ENCODE measurements at places on chromosomes 7 and 10.

GRCh38 chr10:88232983-88233543 lies 350.1 kb downstream of the RNLS start:
- no peak for DNase-seq

DNA sequence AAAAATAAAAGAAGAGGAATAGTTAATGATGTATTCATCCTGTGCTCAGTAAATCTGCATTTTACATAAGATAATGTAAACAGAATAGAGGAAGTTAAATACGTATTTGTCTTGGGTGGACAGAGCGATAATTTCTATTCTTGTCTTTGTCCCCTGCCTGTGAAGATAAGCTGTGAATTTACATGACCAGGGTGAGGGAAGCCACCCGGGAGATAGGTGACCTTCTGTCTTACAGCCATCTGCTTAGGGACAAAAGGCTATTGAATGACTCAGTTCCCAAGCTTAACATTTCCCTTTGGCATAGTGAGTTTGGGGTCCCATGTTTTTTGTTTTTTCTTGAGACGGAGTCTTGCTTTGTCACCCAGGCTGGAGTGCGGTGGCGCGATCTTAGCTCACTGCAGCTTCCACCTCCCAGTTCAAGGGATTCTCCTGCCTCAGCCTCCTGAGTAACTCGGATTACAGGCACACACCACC lies 88.7 kb upstream of the KCTD7 start:
- DNase-seq, result no peak

GRCh38 chr10:126080879-126081411 lies 184.6 kb downstream of the FANK1 start:
- DNase-seq, result peak; percentile 75

GRCh38 chr7:30470163-30470770 lies 8.3 kb downstream of the NOD1 start:
- peak; percentile 54 for DNase-seq

DNA sequence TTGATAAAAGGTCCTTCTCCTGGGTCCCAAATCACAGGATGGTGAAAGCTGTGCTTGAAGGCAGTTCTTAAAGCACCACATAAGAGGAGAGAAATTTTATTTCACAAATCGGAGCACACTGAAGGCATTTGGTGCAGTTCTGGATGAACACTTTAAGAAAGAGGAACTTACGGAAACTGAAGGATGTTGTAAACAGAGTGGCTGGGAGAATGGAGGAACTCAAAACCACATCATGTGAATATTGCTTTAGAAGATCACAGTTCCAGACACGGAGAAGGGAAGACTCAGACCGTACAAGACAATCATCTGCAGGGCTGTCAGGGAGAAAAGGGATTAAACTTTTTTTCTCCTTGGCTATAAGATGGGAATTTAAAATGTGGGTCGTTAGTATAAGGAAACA lies 9.0 kb upstream of the GPR141 start:
- DNase-seq, result no peak

- DNase-seq, result no peak
Observed at GRCh38 chr10:86317949-86318725, 48.5 kb downstream of the GRID1 start.

DNA sequence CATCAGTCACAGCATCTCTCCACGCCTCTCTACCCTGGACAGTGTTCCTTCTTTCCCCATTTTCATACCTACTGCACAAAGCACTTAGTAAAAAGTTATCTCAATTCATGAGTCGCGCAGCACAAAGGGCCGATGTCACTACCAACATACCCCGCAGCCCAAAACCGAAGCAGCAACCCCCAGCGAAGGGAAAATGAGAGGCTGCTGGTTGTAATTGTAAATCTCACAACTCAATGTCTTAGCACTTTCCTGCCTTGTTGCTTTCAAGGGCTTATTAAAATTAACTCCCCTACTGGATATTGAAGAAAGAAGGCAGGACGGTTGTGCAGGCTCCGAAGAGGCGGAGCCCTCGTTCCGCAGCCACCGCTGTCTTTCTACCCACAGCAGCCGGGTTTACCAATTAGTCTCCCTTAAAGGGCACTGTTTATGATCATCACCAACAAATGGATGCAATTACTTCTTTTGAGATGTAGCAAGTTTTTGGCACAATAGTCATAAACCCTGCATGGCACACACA lies 6.5 kb downstream of the DIP2C start:
- DNase-seq, result no peak

DNA sequence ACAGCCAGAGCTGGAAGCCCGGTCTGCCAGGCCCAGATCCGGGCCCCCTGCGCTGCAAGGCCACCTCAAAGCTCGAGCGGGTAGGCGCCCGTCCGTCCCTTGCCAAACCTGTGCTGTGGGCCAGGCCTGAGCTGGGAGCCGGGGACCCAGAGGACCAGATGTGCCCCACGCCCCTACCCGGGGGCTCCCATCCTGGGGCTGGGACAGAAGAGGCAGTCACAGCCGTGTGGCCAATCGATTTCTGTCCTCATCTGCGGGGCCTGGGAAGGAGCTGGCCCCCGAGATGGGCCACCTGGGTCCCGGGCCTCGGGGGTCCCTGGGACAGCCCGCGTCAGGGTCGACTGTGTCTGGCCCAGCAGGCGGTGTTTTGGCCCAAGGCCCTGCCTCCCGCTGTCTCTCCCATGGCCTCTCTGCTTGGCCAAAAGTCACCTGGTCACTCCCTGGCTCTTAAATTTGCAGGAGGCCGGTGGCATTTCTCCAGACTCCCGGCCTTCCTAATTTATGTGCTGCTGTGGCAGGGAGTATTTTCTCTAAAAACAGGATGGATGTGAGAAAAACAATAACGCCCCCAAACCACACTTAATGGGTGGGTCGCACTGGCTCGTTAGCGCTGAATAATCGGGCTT lies 63.8 kb downstream of the UNCX start:
- DNase-seq, result no peak

DNA sequence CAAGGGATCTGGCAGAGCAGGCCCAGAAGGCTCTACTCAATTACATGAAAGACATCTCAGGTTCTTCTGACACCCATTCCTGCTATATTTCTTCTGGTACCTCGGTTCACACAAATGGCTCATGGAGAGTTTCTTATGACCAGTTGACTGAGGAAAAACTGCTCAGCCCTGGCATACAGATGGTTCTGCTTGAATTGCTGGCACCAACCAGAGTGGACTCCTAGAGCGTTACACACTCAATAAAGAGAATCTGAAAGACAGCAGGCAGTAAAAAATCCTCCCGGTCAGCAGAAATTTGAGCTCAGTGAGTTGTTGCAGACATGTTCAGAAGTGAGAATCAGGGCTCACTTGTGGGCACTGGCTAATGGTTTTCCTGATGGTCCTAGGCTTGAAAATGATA lies 434.4 kb downstream of the TCERG1L start:
- DNase-seq, result no peak

GRCh38 chr7:140326116-140326928 lies 72.0 kb downstream of the SLC37A3 start:
- peak; percentile 75 for DNase-seq

DNA sequence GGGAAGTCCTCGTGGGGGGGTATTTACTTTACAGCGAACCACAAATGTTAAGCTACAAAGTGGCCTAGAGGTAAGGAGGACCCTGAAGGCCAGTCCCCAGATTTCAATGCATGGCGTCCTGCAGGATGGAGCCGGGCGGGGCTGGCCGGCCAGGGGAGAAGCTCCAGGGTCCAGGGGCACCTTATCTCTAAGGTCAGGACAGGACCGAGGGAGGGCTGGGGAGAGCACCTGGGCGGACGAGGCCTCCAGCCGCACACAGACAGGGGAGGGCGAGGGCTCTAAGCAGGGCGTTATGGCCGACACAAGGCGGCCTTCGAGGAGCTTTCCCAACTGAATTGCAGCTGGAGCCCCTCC lies 96.4 kb upstream of the DIP2C start:
- DNase-seq, result no peak

DNA sequence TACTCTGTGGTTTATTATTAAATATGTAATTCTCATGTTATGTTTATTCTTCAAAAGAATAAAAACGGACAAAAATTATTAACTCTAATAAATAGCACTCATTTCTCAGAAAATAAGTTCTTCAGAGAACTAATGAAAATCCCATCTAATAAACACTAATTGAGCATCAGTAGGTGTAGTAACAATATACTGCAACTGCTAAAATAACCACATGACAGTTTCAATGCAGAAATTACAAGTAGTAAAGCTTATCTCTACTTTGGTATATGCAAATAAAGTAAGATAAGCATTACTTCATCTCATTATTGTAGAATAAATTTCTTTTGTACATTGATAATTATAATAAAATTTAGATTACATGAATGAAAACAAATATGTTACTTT lies 56.4 kb upstream of the DKK1 start:
- DNase-seq, result no peak

GRCh38 chr7:117731455-117731854 lies 141.8 kb downstream of the CTTNBP2 start:
- DNase-seq, result no peak

- no peak for DNase-seq
Observed at GRCh38 chr7:30202671-30203070, 67.9 kb downstream of the MTURN start.

- DNase-seq, result no peak
Observed at GRCh38 chr7:150415161-150416153, 35.0 kb upstream of the GIMAP8 start.

- peak; percentile 46 for DNase-seq
Observed at GRCh38 chr7:98165827-98166667, 45.2 kb upstream of the BHLHA15 start.

GRCh38 chr7:104643587-104644217 lies 315.3 kb downstream of the LHFPL3 start:
- peak; percentile 34 for DNase-seq

- peak; percentile 18 for DNase-seq
Observed at GRCh38 chr10:87503886-87504285, 807 bp upstream of the MINPP1 start.

DNA sequence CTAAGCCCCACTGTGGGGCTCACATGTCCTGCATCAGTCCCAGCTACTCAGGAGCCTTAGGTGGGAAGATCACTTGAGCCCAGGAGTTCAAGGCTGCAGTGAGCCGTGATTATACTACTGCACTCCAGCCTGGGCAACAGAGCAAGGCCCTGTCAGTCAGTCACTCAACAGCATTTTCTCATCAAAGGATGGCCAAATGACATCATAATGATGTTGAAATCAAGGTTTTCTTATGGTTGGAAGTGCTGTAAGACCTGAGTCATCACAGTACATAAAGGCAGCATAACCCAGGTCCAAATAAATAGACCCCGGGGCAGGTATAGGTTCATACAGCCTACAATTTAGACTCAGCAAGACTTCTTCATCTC lies 341.1 kb downstream of the PARD3 start:
- DNase-seq, result peak; percentile 75

DNA sequence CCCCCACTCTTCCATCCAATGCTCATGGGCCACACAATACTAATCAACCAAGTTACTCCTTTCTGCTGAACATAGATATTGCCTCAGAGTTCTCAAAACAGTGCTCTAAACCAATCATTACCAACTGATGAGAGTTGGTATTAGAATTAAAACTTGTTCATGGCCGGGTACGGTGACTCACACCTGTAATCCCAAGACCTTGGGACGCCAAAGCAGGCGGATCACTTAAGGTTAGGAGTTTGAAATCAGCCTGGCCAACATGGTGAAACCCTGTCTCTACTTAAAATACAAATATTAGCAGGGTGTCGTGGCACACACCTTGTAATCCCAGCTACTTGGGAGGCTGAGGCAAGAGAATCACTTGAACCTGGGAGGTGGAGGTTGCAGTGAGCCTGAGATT lies 8.2 kb downstream of the TM9SF3 start:
- no peak for DNase-seq

- no peak for DNase-seq
Observed at GRCh38 chr7:32103361-32103760, 33.2 kb upstream of the PDE1C start.

- DNase-seq, result no peak
Observed at GRCh38 chr10:59384761-59385160, 22.4 kb upstream of the FAM13C start.

DNA sequence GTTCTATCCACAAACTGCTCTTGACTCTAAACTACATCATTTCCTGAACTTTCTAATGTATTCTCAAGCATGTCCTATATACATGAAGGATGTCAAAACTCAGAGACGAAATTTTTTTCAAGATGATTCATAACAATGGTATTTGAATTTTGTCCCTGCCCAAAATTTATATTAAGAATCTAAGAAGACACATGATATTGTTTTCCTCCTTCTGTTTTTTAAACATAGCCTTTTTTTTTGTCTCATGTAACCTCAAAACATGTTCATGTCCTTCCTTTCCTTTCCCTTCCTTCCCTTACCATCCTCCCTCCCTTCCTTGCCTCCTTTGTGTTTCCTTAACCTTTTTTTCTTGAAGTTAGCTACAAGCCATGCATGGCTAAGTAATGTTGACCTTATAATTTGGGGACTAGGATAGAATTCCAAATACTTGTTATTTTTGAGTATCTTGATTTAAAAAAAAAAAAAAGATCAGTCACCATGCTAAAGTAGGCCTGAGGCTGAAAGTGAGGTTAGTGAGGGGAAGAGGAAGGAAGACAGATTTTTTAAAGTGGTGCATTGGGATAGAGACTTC lies 163.0 kb downstream of the SUGCT start:
- DNase-seq, result peak; percentile 77

DNA sequence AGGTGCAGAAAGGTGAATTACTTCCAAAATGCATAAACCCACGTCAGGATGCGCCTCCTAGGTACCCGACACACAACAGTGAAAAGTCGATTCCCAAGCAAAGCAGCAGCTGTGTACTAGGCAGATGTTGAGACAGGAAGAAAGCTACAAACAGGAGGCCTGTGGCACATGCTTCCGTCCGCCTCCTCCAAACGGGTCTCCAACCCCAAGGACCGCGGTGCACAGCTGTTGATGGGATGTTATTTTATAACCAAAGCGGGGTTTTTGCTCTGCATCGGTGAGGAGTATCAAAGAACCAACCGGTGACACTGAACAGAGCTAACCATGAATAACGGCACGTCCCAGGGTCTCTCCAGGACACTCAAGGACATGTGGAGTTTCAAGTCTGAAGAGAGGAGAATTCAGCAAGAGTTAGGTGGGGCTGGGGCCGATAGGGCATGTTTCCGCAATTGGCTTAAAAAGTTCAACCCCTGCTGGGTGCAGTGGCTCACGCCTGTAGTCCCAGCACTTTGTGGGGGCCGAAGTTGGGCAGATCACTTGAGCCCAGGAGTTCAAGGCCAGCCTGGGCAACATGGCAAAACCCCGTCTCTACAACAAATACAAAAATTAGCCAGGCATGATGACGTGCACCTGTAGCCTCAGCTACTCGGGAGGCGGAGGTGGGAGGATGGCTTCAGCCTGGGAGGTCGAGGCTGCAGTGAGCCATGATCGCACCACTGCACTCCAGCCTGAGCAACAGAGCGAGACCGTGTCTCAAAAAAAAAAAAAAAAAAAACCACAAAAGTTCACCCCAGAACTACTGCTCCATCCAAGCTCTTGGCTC lies 108.0 kb downstream of the SMURF1 start:
- DNase-seq, result no peak

- peak; percentile 79 for DNase-seq
Observed at GRCh38 chr10:4450981-4451908, 374.8 kb upstream of the AKR1E2 start.
